Stimulated activated CD4-positive, alpha-beta T cell treated with anti-CD3 and anti-CD28 coated beads, Interleukin-1b, Interleukin-23, amount 100 ng/mL, for 4 hours (primary cell): ENCODE measurements at places on chromosomes 1 and 21.

- no peak for DNase-seq
These were observed 18.3 kb downstream of the YARS1 start for GRCh38 chr1:32798679-32799416.

GRCh38 chr21:14244911-14245310 lies 29.0 kb downstream of the RBM11 start:
- no peak for DNase-seq

DNA sequence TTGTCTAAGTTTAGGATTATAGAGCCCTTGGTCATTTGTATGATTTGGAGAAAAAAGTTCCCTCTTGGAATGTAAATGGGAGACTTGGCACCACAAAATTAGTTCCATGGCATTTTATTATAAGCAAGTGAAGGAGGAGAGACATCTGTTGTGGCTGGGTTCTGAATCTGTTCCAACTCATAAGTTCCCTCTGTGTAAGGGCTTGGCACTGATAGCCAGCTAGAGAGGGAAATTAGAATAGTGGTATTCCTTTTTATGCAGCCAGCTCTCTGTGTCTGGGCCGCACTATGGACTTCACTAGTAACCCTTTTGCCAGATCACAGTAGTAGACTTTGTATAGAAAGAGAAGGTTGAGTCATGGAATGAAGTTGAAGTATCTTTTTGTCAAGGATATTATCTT lies 31.1 kb downstream of the GNAI3 start:
- DNase-seq: no peak

- DNase-seq: no peak
These were observed 202.3 kb upstream of the B3GALT2 start for GRCh38 chr1:193388683-193389082.

DNA sequence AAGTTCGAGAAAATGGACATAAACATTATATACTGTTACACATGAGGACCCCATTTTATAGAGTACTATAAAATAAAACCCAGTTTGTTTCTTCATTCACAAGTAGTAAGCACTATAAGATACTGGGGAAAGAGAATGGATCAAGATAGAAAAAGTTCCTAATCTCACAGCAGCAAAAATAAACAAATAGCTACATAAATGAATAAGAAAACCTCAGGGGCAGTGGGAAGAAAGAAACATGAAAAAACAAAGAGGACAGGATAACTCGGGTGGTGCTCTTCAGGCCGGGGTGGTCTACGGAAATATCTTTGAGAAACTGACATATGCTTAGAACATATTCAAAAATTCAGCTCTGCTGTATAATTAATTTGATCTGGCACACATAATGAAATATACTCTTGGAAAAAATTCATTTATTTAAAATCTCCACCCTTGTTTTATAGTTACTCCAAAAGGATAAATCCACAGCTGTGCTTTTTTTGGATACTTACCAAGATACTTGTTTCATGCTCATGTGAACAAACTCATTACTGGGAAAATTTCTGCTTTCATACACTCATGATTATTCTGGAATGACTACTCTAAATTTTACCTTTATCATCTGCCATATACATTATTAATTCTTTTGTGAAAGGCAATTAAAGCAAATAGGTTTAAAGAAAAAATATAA lies 20.0 kb downstream of the CEP170 start:
- DNase-seq: no peak

DNA sequence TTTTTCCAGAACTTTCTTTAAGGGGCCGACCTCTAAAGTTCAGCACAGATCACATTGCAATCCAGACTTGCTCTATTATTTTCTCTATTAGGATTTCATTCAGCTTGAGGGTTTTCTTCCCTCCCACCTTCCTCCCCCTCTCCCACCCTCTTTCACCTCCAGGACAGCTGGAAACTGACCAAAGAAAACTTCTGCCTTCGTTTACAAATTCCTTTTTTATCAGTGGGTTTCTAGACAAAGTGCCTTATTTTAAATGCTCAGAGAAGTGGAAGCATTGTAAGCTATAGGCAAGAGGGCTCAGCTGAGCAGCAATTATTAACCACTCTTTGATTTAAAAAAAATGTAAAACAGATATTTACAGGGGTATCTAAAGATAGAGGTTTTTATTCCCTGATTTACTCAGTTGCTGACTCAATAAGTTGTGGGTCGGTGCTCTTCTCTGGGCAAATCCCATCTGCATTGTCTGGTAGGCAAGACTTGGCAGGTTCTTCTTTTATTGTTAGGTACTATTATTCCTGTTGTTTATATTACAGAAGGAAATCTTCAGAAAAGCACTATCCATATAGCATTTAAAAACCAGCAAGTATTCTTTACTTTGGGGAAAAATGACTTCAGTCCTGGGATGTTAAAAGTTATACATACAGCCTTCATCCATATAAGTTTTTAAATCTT lies 277.0 kb upstream of the C1orf105 start:
- no peak for DNase-seq

- no peak for DNase-seq
These were observed 4.1 kb upstream of the CACNA1E start for GRCh38 chr1:181479137-181479745.

- peak; percentile 34 for DNase-seq
These were observed 18.8 kb downstream of the ADGRB2 start for GRCh38 chr1:31745096-31745945.

DNA sequence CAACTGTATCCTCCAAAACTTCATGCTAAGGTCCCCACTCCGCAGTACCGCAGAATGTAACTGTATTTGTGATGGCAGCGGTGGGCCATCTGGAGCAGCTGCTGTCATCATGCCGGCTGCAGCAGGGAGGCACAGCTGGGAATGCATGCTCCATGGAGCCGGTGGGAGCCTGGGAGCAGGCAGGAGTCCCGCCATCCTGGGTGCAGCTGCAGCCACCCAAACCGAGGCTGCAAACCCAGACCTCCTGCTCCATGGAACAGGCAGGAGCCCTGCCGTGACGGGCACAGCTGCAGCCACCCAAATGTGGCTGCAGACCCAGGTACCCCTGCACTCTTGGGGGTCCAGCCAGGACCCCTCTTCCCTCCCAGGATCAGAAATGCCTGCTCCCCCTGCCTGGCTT lies 80.3 kb downstream of the SCMH1 start:
- no peak for DNase-seq

DNA sequence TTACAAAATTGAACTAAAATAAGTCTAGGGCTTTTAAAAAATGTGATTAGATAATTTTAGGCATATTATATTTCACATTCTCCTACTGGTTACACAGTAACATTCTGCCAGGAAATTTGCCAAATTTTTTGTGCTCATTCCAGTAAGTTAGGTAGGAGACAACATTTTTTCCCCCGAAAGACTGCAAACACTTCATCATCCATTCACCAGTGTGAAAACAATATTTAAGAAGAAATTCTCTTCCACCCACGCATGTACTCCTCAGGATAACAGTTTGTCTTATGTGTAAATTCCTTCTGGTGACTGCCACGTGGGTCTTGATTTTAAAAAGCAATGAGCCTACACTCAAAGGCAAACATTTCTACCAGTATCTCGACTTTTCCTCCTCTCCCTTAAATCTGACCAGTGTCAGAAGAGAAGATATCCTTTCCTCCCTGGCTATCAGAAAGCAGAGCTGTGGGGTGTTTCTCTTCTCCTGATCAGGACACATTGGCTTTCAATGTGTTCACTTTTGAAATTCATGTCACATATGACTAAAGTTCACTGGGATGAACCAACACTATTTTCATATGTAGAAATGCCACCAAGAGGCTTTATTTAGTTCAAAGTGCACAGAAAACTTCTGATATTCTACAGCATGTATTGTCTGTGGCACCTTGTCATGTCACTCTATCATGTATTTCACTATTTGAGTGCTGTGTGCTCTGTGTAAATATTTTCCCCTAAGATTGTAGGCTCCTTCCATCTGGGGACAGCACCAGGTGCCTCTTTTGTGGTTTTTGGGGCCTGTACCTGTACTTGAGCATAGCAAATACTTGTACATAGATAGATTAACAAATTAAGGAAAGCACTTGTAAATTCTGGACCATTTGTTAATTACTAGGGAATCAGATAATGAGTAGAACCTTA lies 38.6 kb downstream of the LHX9 start:
- no peak for DNase-seq

DNA sequence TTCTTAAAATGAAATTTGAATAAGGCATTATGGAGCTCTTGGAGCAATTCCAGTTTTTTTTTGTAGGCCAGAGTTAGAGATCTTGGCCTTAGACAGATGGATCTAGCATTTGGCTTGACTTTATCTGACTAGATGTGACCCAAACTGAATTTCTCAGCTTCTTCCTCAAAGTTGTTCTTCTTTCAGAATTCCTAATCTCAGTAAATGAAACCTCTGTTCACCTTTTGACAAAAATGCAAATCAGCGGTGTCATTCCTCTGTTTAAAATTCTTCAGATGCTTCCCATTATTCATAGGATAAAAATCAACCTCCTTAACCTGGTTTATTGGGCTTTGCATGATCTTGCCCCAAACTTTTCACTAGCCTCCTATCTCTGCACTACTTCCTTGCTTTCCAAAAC lies 177.6 kb downstream of the RASAL2 start:
- DNase-seq: no peak

GRCh38 chr1:93844262-93845045 lies 34.6 kb downstream of the DNTTIP2 start:
- peak; percentile 30 for DNase-seq

DNA sequence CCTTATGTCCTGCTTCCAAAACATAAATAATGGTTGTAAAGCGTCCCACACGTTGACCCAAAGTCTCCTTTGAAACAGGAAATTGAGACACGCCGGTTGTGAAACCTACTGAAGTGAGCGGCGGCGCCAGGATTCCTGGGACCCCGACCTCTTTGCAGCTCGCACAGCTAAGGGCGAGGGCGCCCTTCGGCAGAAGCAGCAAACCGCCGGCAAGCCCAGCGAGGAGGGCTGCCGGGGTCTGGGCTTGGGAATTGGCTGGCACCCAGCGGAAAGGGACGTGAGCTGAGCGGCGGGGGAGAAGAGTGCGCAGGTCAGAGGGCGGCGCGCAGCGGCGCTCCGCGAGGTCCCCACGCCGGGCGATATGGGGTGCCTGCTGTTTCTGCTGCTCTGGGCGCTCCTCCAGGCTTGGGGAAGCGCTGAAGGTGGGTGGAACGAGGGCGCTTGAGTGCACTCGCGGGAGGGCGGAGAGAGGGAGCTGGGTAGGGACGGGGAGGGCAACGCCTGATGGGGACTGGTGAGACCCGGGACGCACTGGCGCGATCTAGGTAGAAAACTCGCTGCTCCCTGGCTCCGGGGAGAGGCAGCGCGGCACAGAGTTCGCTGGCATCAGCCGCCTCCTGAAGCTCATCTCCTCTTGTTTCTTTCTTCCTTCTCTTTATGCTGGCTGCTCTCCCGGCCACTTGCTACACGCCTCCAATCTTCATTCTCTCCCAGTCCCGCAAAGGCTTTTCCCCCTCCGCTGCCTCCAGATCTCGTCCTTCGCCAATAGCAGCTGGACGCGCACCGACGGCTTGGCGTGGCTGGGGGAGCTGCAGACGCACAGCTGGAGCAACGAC lies at the start of gene CD1D:
CD1D (plus strand) TSS at position 155 of the 836 bp plus-strand sequence; CDS start at position 362, 207 bp downstream.
- DNase-seq: no peak
